ENCODE measurements at places on chromosomes 5 and 9. TPM values are rescaled to one million over a fixed set of nuclear protein-coding genes. Genes with fewer than 3 reads are reported as not detected.

TAF1L gene
- total RNA-seq = 0.05 TPM

ALDH7A1 gene
- total RNA-seq = 3.0 TPM

ADRB2 gene
- 0.41 TPM for total RNA-seq

CREBRF gene
- 19.0 TPM for total RNA-seq

KCTD16 gene
- total RNA-seq = 0.22 TPM

PTGS1 gene
- 7.0 TPM for total RNA-seq

GRCh38 chr5:132095424-132095972 lies 21.9 kb downstream of the CSF2 start:
- no peak for DNase-seq

- DNase-seq = no peak
These were observed 14.4 kb downstream of the ADAMTS19 start for GRCh38 chr5:129474544-129474943.

- DNase-seq = no peak
These were observed 1.1 kb upstream of the DCANP1 start for GRCh38 chr5:135448071-135448739.

All from naive thymus-derived CD4-positive, alpha-beta T cell (primary cell).